RWPE1 (cell line): ENCODE measurements at places on chromosomes 2 and 18.

GRCh38 chr2:69567909-69568300 is 75.6 kb downstream of the AAK1 start:
- no peak for DNase-seq

GRCh38 chr2:199470672-199471442 is 13.1 kb upstream of the SATB2 start:
- no peak for DNase-seq

DNA sequence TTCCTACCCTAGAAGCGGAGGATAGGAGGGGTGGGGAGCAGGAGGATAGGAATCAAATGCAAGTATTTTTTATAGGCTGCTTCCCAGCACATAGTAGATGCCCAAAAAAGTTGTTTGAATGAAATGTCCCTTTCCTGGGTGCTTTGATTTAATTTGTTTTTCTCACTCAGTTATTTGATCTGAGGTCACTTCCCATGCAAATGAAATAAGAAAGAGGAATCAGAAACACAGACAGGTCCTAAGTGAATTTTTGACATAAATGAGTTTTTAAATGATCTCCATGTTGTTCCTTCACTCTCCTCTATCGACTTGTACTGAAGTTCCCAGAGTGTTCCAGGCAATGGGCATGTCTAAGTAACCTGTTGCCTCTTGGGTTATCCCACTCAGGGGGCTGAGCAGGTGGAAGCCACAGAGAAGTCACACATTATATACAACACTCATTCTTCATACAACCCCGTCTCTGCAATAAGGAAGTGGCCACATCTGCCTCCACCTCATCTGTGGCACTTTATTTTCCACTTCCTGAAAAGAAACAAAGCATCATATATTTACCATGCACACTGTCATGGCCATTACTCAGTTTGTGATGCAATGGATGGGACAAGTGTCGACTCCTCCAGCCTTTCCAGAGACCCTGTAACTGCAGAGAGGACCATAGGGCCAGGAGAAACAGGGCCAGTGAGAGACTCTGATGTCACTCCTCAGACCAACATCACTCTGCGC is 81.9 kb upstream of the ZNF397 start:
- DNase-seq, result no peak

GRCh38 chr2:214560618-214561190 is 149.8 kb downstream of the VWC2L start:
- no peak for DNase-seq

GRCh38 chr2:219327719-219328118 is 4.8 kb downstream of the RESP18 start:
- no peak for DNase-seq

- DNase-seq, result no peak
Measured at GRCh38 chr2:56680971-56681631, 497.3 kb downstream of the CCDC85A start.

GRCh38 chr2:176356251-176356650 is 87.0 kb downstream of the MTX2 start:
- DNase-seq, result no peak

- peak; percentile 59 for DNase-seq
Measured at GRCh38 chr2:95389245-95390119, 13.0 kb upstream of the FAHD2A start.

- DNase-seq, result no peak
Measured at GRCh38 chr18:75089748-75090327, 119.1 kb downstream of the PTGR3 start.
